ENCODE measurements at places on chromosomes 6 and 20.

GRCh38 chr6:40586369-40587201, 579 bp downstream of the LRFN2 start:
- DNase-seq = no peak

- DNase-seq = no peak
Measured at GRCh38 chr6:148649454-148649963, 97.3 kb upstream of the UST start.

GRCh38 chr6:135850882-135851281, 619 bp upstream of the PDE7B start:
- peak; percentile 14 for DNase-seq

- peak; percentile 45 for DNase-seq
Measured at GRCh38 chr6:131029626-131030297, 33.3 kb downstream of the EPB41L2 start.

- DNase-seq = no peak
Measured at GRCh38 chr20:56414842-56415765, 3.0 kb downstream of the CASS4 start.

DNA sequence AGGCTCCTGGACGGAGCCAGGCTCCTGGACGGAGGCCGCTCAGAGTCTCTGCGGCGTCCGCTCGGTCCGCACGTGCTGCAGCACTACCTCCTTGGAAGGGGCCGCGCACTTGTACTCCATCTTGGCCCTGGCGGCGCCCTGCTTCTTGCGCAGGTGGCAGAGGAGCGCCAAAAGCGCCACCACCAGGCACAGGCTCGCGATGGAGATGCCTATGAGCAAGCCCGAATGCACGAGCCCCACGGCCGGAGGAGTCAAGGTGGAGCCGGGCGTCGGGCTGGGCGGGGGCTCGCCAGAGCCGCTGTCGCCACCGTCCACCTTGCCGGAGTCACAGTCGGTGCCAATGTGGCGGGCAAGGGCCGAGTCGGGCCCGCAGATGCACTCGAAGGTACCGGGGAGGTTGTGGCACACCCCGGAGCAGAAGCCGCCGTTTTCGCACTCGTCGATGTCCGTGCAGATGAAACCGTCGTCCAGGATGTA, 1.7 kb downstream of the THBD start:
- no peak for DNase-seq

GRCh38 chr6:109383438-109383940, 1.2 kb upstream of the CD164 start:
- DNase-seq = no peak

DNA sequence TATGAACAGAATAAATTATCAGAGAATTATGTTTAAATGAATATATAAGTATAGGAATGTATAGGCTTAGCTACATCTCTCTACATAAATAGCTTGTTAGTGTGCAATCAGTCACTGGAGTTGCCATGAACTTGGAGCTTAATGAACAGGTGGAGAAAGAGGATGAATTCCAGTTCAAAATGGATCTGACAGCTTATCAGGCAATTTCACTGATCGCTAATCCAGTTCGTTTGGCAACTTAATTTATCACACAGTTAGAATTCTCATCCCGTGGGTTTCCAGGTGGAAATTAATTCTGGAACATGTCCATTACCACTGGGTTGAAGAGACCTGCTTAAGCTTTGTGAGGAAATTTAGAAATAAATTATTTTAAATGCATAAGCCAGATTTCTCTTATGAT, 118.1 kb downstream of the MACROD2 start:
- no peak for DNase-seq

- DNase-seq = no peak
Measured at GRCh38 chr20:44800391-44801046, 9.8 kb downstream of the RIMS4 start.

GRCh38 chr6:6239598-6240581, 80.6 kb downstream of the F13A1 start:
- DNase-seq = no peak

DNA sequence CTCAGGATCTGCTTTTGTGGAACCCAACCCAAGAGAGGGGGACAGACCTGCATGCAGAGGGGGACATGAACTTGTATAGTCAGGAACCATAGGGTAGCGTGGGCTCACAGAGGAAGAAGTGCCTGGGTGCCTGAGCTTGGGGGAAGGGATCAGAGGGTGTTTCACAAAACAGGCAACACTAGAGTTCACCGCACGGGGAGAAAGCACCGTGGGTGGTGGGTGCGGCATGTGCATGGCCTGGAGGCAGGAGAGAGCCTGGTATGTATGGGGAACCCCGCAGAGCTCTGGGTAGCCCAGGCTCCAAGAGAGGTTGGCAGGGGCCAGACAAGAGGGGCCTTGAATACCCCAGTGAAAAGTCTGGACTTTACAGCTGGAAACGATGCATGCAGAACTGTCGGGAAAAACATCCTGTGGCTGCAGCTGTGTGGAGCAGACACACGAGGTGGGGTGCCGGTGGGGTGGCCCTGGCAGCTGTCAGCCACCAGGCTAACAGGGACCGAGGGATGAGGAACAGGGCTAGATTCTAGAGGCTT, 6.7 kb upstream of the EMILIN3 start:
- no peak for DNase-seq
